ENCODE measurements at places on chromosomes 3 and 15.

GRCh38 chr3:90011596-90011995 lies 904.2 kb downstream of the EPHA3 start:
- DNase-seq: no peak

- DNase-seq: no peak
These were observed 46.5 kb upstream of the CGNL1 start for GRCh38 chr15:57329582-57330367.

DNA sequence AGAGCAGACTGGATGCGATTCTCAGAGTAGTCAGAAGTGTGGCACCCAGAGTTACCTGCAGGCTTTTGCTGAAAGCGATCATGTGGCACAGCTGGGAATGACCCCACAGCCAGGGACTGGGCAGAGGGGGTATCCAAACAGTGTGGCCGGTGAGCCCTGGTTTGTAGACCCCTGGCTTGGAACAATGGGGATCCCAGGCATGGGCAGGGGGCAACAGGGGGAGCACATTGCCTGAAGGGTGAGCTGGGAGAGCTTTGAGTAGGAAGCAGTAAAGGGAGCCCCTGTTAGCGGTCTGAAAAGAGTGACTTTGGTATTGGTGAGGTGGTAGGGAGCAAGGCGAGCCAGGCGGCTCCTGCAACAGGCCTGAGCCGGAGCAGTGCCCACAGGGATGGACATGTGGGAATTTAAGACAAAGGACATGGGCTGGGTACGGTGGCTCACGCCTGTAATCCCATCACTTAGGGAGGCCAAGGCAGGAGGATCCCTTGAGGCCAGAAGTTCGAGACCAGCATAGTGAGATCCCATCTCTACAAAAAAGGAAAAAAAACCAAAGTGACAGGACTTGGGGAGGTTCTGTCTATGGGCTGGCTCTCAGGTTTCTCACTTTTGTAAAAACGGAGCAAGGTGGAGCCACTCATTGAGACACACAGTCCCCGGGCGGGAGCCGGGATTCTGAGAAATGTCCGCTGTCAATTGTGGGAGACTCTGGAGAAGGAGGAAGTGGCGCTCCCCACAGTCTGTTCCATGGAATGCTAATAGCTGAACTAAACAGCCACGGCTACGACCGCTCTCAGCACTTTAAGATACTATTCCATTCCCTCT lies 223.8 kb upstream of the LYSMD4 start:
- DNase-seq: no peak

- DNase-seq: no peak
These were observed 103.3 kb upstream of the COL8A1 start for GRCh38 chr3:99534951-99535704.

DNA sequence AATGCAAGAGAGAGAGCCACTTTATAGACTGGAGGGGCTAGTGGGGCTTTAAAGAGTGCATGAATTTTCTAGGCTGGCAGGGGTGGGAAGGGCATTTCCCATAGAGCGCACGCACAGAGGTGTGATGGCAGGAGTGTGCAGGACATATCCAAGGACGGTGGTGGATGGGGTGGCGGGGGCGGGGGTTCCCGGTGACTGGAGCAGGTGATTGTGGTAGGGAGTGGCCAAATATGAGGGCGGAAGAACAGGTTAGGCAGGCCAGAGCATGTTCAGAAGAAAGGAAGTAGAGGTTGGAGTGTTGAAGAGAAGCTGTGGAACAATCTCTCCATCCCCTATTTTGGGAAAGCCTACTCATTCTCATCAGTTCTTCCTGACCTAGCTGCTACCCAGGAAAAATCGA lies 18.1 kb downstream of the FAM81A start:
- DNase-seq: no peak
